ENCODE measurements at places on chromosomes 2 and 18. TPM values are rescaled to one million over a fixed set of nuclear protein-coding genes. Genes with fewer than 3 reads are reported as not detected.
A peak's percentile ranks its signal among the peaks of the same experiment; 100 is the strongest.

The NT5DC4 gene
- not detected for total RNA-seq

The CIDEA gene
- not detected for total RNA-seq

The STPG4 gene
- total RNA-seq: not detected

The KRTCAP3 gene
- 9.0 TPM for total RNA-seq

DNA sequence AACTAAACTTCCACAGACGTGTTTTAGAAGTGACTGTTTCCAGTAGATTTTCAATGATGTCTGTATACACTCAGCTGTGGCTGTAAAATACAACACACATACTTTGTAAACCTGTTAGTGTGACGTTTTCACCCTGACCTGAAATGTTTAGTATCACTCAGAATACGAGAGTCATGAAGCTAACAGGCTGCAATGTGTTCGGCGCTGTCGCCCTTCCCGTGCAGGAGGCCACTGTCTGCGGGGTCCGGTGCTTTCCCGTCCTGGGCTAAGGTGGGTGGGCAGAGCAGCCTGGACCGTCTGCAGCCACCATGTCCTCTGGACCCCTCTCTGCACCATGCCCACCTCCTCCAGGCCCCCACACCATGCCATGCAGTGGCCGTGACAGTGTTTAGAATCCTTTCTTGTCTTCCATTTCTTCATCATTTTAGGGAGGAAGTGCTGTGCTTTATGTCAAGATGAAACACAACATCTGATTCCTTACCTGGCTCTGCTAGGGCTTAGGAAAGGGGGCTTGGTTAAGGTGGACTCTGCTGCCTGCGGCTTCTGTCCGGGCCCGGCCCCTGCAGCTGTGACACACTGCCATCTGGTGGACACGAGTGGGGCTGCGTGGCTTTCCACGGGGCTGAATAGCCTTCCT, 53.8 kb upstream of the RBM44 start:
- DNase-seq: peak; percentile 94

GRCh38 chr2:23912054-23912453, 14.9 kb downstream of the ATAD2B start:
- no peak for DNase-seq

DNA sequence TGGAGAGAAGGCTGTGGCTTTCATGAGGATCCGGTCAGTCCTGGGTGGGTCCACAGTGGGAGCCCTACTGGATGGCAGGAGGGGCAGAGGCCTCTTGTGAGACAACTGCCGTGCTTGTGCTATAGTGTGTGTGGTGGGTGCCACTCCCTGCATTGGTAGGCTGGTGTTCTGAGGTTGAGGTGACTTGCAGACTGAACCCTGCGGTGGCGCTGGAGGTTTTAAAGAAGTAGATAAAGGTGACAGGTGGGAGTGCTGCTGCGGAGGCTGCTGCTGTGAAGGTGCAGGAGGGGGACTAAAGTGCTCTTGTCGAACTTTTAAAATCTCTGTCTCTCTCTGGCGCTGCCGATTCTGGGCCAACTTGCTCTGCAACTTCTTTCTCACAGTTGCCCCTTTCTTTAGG, 29.7 kb downstream of the INO80D start:
- no peak for DNase-seq

DNA sequence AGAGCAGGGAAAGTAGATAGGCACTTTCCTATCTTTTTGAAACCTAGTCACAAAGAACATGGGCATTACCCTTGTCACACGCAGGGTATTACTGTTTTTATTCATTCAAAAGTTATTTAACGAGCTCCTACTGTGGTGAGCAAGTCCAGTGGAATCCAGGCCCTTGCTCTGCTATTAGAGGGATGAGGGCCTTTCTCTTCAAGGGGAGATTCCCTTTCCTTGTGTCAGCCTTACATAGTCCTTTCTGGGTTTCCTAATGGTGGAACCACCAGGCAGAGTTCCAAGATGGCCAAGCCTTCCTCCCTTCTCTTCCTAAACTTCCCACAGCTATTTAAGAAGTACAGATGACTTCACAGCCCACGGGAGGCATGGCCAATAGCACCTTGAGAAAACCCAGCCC, 64.6 kb downstream of the SPTBN1 start:
- DNase-seq: no peak

GRCh38 chr18:35512761-35513160, 15.0 kb upstream of the INO80C start:
- no peak for DNase-seq

DNA sequence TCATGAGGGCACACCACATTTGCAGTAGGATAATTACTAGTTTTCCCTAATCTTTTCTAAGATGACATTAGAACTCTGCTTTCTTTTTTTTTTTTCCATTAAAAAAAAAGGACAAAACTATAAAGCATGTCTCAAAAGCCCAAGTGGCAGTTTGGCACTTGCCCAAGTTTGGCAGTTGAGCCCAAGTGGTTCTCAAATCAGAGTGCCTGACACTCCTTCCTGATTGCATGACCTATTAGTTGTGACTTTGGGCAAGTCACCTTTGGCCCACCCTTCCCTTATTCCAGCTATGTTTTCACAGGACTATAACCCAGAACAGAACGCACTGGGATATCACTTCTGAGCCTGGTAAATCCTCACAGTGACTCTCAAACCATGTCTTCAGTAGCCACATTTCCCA, 273.0 kb downstream of the CCDC85A start:
- DNase-seq: no peak

- DNase-seq: no peak
Observed at GRCh38 chr18:31774477-31774785, 13.8 kb upstream of the SLC25A52 start.

DNA sequence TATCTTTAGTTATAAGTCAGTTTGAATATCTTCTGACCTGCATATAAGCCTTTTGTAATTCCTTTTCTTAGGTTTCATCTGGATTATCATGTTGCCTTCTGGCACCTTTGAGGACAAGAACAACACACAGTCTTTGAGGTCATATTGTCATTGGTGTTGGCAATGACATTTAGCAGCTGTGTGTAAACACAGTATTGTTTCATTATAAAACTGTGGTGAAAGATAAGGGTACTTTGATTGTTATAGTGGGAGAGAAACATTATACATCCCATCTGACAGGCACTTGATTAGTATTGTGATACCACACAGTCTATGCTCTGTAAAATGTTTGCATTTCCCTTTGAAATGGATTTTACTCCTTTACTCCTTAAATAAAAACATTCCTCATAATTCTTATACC, 313.5 kb downstream of the RPRM start:
- DNase-seq: no peak

- DNase-seq: no peak
Observed at GRCh38 chr18:74430231-74430630, 26.9 kb downstream of the DIPK1C start.

DNA sequence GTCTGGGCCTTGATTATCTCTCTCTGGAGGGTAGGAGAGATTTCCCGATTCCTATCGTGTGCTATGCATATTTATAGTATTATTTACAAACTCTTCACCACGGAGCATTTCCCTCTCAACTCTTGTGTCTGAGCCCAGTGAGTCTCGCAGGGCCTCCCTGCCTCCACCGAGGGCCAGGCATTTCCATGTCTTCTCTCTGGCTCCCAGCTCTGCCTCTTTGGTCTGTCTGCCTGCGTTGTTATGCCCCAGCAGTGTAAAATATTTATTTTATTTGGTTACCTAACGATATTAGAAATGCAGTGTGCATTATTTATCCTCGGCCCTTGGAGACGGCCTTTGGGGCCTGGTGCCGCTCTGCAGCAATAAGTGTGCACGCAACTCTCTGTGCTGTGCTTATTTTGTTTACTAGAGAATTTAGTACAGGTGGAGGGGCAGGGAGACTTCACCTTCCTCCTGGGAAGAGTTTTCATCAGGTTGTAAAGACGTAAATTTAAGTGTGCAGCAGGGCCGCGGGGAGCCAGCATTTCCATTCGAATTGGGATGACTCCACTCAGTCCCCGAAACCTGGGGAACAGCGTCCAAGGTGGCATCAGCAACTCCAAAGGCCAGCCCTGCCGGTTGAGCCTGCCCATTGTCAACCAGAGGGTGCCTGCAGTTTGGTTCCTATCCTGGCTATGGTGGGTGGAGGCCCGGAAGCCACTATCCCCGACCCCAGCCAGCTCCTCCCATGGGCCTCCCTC, 100.2 kb downstream of the PTGR3 start:
- peak; percentile 44 for DNase-seq

DNA sequence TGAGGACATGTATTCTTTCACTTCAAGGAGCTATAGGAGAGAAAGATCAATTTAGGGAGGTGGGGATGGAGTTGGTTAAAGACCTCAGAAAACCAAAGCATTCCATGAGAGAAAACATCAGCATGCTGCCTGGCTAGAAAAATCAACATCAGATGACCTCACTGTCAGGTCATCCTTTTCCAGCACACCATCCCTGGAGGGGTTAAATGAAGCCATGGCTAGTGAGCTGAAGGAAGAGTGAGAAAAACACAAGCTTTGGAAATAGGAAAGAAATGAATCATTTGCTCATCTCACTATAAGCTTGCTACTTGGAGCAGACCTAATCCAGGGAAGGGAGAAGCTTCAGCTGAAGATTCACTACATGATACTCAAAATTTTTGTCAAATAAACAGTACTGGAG, 109.5 kb upstream of the ITGB6 start:
- DNase-seq: no peak

DNA sequence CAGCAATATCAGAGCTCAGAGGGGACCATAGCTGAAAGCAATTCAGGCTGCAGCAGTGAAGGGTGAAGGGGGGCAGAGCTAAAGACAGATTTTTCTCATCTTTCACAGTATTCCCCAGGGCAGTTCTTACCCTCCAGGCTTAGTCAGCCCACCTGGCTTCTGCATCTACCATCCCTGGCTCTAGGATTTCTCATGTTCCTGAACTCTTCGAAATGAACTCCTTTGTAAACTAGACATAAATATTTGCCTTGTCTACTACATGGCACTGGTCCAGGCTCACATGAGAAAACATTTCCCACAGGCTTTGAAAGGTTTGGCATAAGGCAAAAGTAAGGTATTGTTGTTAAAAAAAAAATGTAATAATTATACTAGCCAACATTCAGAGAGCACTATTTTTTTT, 23.6 kb upstream of the NEB start:
- DNase-seq: no peak

DNA sequence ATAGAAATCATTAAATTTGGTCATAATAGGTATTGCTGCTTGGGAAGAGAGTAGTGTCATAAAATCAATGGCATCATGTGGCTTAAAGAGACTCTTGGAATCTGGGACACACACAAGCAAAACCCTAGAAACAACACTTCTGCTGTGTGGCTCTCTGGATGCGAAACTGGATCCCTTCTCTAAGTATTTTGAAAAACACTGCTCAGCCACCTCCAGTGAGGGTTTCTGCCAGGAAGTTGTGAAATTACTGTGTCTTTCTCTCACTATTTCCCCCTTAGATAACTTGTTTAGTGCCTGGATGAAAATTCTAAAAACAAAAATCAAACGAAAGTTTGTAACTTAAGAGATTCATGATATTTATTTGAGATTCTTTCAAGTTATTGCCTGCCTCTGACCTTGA, 163.8 kb downstream of the RHBDD1 start:
- DNase-seq: no peak

DNA sequence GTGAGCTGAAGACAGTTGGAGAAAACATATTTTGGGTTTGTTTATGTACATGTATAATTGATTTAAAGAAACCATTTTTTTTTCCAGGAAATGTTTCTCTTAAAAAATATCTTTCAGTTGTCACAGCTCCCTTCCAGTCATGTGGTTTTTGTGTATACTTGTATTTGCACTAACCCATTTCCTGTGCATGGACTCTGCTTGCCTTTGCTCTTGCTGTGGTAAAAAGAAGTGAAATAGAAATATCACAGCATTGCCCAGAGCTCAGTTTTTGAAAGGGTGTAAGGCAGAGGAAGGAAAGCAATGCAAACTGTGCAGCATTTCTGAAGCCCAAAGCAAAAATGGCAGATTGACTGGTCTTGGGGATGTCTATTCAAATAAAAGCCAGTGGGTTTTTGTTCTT, 10.4 kb upstream of the DOCK10 start:
- DNase-seq: no peak

- peak; percentile 35 for DNase-seq
Observed at GRCh38 chr2:206981739-206982340, 42.5 kb downstream of the CPO start.

DNA sequence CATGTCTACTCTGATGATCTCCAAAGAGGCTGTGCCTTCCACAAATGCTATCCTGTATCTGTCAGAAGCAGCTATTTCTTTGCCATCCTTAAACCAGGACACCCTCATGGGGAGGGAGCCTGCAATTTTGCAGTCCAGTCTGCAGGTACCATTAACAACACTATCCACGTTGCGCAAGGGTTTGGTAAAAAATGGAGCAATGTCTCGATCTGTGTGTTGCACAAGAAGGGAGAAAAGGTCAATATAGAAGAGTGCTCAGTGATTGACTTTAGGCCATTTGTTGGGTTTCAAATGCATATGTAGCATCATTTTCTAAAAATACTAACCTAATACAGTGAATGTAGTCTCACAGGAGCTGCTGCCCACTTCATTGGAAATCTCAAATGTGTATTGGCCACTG, 74.3 kb downstream of the TTN start:
- DNase-seq: no peak

DNA sequence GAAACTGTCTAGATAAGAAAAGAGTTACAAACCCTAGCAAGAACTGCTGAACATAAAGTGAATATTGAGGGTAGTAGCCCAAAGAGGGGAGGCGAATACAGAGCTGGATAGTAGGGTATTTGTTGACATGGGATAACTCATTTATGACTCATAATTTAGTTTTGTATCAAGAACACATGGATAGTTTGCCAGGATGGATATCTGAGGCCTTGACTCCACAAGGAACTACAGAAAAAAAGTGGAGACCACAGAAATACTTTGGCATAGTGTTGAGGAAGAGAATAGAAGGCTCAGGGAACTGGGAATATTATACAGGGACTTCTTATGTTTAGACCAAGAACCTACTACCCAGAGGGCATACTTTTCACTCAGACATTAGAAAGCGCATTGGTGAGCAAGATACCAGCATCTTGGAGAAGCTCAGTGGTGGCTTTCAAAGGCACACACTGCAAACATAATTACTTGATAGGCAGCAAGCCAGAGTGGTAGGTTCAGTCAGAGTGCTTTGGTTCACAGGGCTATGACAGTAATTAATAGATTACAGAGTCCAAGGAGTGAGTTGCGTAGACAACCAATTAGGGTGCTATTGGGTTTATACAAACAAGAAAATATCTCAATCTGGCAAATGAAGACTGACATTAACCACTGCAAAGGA, 51.9 kb upstream of the ZBTB7C start:
- DNase-seq: peak; percentile 0

- DNase-seq: no peak
Observed at GRCh38 chr18:63438181-63438580, 15.9 kb upstream of the VPS4B start.

DNA sequence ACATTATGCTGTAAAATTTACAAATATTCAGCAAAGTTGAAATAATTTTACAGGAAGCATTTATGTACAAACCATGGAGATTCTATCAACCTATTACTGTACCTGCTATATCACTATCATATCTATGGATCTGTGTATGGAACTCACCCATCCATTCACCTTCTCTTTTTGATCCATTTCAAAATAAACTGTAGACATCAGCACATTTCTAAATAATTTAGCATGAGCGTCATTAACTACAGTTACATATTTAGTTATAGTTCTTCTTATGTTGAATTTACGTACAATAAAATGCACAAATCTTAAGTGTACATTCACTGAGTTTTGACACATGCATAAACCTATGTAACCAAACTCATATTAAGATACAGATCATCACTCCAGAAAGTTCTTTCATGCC, 127.8 kb upstream of the BCL2L11 start:
- no peak for DNase-seq
